ENCODE measurements at places on chromosomes 5 and 9.
A peak's percentile ranks its signal among the peaks of the same experiment; 100 is the strongest.

DNA sequence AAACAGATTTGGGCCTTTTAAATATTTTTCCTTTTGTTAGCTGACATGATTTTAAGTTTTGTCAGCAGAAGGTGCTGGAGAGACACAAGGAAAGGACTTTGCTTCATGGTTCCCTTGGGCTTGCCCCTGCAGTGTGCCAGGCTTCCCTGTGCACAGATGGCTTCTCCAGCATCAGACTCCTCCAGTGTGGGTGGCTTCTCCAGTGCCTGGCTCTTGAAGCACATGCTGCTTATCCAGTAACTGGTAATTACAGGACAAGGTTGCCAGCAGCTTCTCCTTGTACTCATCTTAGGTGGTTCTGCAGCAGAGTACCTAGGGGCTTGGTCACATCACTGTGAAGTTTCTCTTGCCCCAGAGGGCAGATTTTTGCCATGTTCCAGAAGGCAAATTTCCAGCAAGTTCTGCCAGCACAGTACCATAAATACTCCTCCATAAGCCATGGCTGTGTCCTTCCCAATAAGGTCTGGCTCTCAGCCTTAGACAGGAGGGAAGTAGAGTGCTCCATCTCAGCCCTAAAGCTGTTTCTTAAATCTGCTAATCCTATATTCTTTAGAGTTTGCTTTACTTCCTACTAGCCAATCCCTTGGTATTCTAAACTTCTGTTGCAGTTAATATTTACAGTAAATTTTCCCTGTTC, 62.4 kb downstream of the PJA2 start:
- no peak for DNase-seq

DNA sequence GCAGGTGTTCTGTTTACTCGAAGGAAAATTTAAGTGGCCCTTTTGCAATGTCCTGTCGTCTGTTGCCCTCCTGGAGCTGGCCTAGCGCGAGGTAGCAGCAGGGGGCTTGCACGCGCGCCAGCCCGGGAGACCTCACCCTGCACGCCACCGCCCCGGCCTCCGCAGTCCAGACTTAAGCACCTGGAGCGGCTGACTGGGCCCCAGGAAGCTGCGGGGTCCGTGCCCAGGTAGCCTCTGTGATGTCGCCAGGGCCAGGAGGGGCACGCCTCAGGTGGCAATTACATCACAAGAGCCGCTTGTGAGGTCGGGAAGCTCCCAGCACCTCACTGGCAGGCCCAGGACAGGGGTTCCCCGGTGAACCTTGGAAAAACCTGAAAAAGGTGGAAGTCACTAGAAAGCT, at the start of gene SAXO1:
Gene SAXO1, minus strand, starts transcription at position 195 of the 400 bp plus-strand sequence. CDS start 301 bp downstream, outside the sequence.
- DNase-seq = no peak

DNA sequence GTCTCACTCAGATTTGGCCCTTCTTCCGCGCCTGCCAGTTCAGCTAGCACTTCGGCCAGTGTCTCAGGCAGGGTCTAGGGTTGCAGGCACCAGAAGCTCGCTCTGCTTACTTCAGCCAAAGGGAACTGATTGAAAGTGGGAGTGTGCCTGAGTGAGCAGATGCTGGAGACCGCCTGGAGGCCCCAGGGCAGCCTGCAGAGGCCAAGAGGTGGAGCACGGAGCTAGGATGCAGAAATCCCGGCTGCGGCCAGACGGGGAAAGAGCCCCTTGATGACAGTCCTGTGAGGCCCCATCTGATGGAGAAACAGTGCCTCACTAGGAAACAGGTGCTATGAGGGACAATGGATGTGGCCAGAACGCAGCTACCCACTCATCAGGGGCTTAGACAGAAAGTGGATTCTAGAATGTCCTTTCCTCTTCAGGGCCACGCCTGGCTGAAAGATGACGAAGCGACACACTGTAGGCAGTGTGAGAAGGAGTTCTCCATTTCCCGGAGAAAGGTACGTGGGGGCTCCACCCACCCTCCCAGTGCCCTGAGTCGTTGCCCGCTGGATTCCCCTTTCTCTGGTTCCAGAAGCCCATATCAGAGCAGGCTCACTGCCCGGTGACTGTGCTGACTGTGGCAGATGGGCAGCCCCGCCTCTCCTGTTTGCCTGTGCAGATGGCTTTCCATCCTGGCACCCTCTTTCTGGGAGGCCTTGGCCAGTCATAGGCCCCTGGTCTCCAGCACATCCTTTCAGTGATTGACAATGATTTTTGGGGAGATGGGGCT, 16.1 kb downstream of the HNRNPH1 start:
- no peak for DNase-seq

- DNase-seq = no peak
Measured at GRCh38 chr5:115977096-115977495, 14.8 kb downstream of the LVRN start.

DNA sequence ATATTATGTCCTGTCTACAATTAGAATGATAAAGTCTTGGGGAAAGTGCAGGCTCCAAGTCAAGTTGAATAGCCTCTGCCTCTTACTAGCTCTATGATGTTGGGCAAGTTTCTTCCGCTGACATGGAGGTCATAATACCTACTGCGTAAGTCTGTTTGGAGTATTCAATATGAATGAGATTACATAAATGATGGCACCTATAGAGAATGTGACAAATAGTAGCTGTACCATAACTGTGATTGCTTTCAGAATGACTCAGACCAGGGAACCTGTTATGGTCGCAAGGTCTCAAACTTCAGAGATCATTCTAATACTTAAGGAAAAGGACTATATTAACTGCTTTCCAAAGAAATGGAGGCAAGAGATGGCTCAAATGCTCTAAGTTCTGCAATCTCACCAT, 94.0 kb upstream of the ABCA1 start:
- DNase-seq = no peak

GRCh38 chr5:181204113-181204825, 727 bp downstream of the TRIM7 start:
- no peak for DNase-seq

DNA sequence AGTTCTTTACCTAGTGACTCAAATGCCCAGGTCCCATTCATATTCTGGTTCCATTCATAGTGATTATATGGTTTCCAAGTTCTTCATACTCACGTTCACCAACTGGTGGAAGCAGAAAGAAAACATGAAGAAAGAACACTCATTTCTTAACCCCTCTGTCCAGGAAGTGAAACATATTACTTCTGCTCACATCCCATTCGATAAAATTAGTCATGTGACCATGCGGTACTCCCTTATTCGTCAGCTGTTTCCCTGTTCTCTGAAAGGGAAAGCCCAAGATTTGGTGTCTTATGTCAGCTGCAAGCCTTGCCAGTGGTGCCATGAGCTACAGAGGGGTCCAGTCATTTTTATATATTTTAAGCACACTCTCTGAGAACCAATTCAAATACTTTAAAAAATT, 387.0 kb upstream of the DMAC1 start:
- no peak for DNase-seq

GRCh38 chr9:120579139-120580050, 572 bp downstream of the CDK5RAP2 start:
- no peak for DNase-seq

DNA sequence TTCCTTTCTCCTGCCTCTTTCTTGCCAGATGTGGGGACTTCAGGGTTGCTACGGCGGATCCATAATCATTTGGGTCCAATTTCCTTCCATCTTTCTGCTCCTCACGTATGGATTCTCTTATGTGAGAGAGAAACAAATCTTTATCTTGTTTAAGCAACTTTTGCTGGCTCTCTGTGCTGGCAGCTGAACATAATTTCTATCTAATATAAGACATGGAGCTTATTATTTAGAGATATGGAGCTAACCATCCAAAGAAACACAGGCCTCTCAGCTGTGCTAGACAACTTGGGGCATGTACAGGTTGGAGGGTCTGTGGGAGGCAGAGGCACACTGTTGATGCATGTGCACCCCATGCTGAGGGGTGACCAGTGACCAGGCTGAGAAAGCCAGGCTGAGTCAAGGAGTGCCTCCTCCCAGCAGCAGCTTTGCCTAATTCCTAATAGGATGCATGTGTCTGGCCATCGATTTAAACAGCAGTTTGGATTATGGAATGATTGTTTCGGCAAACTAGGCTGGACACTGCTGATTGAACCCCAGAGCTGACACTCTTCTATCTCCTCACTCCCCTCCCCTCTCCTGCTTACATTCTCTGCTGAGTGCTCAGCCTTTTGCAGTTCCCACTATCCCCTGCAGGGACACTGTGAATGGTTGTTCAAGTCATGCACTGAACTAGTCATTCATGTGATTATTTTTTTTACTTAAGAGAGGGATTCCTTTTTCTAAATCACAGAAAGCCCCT, 195.8 kb downstream of the ERCC6L2 start:
- no peak for DNase-seq

GRCh38 chr5:56818450-56819037, 3.2 kb downstream of the MAP3K1 start:
- DNase-seq = no peak

GRCh38 chr5:136457390-136458013, 92.2 kb upstream of the TRPC7 start:
- no peak for DNase-seq

- no peak for DNase-seq
Measured at GRCh38 chr9:76558465-76558864, 99.5 kb downstream of the GCNT1 start.

DNA sequence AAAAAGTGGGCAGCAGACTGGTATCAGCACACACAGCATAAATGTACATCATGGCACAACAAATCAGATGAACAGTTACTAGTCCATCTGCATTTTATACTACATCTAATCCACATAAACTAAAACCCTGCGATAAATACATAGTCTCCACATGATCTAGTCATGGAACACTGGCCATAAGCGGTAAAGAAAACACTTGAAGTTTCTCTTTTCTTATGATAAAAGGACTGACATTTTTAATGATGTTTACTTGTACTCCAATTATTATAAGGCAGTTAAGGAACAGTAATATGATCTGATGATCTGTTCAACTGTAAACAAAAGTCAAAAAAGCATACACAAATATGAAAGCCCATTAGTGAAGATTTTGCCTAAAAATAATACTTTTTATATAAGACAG, 112.5 kb downstream of the MPDZ start:
- no peak for DNase-seq

GRCh38 chr9:91164724-91165520, 196.8 kb downstream of the AUH start:
- DNase-seq = peak; percentile 83

GRCh38 chr9:16726718-16727451, 143.6 kb downstream of the BNC2 start:
- peak; percentile 66 for DNase-seq

- no peak for DNase-seq
Measured at GRCh38 chr5:167485061-167485774, 806.2 kb upstream of the WWC1 start.

DNA sequence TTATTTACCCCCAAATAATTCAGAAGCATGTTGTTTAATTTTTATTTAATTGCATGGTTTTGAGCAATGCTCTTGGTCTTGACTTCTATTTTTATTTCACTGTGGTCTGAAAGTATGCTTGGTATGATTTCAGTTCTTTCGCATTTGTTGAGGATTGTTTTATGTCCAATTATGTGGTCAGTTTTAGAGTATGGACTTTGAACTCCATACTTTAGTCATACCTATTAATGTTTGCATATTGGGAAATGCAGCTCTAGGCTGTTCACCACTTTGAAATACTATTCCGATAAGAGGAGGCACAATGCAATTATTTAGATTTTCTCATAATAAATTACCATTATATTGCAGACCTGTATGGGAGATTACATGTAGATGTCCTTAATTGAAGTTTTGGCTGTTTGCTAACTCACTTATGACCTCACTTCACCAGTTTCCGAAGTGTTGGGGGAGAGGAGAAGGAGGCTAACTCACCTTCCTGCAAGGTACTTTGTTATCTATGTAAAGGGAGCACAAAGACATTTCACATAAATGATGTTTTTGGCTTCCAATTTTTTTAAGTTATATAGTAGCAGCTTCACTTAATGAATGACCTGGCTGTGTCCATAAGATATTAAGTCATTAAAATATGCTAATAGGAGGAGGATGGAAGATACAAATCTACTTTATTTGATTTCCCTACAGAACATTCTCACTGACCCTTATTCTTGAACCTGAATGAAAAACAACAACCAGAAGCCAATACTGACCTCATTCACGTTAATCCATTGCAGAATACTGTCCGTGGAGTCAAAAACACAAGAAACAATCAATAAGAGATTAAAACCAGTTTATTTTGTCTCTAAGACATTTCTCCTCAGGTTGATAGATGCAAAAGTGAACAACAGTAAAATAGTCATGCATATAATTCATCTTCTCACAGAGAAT, 970.3 kb upstream of the ARRDC3 start:
- DNase-seq = no peak

GRCh38 chr9:79581794-79582193, 10.0 kb downstream of the TLE4 start:
- peak; percentile 48 for DNase-seq

GRCh38 chr5:109855056-109855455, 165.3 kb downstream of the MAN2A1 start:
- DNase-seq = no peak

DNA sequence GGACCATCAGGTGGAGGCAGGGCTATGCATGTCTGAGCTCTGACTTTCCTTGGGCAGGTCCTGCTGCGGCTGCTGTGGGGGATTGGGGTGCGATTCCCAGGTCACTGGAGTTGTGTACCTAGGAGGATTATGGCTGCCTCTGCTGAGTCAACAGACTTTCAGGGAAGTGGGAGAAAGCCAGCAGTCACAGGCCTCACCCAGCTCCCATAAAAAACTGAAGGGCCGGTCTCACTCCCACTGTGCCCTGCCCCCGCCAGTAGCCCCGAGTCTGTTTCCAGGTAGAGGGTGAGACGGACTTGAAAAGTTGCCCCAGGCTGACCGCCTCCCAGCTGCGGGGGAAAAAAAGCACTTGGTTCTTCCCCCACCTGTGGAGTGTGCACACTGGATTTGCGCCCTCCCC, 76.7 kb downstream of the FAM170A start:
- no peak for DNase-seq

- no peak for DNase-seq
Measured at GRCh38 chr9:78541868-78542443, 245.0 kb downstream of the PSAT1 start.

DNA sequence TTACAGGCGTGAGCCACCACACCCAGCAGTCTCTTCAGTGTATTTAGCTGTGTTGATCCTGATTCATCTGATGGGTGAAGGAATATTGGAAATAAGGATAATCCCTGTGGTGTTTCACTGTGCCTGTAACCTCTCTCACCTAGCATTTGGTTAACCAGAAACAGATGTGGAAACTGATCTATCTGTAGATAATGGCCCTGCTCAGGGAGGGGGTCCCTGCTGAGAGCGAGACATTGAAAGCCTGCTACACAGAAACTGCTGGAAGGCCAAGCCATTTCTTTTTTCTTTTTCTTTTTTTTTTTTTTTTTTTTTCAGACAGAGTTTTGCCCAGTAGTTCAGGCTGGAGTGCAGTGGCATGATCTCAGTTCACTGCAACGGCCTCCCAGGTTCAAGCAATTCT, 28.4 kb downstream of the QRFP start:
- no peak for DNase-seq

DNA sequence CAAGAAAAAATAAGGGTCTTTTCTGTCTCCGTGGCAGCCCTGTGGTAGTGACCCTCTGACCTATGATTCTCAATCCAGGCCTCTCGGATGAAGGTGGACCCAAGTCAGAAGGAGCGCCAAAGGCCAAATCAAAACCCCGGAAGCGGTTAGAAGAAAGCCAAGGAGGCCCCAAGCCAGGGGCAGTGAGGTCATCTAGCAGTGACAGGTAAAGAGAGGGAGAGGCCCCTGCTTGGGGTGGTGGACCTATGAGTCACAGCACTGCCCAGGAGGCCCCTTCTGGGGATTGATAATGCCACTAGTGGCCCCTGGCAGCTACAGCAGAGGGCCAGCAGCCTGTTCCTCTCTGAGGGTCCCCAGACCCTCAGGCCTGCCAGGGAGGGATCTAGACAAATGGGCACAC, 6.4 kb upstream of the SLC2A8 start:
- DNase-seq = no peak

GRCh38 chr9:15077946-15078729, 167.9 kb upstream of the FREM1 start:
- no peak for DNase-seq
